Cortex of kidney (tissue), 1 donor: ENCODE measurements at places on chromosomes 11 and 22.

DNA sequence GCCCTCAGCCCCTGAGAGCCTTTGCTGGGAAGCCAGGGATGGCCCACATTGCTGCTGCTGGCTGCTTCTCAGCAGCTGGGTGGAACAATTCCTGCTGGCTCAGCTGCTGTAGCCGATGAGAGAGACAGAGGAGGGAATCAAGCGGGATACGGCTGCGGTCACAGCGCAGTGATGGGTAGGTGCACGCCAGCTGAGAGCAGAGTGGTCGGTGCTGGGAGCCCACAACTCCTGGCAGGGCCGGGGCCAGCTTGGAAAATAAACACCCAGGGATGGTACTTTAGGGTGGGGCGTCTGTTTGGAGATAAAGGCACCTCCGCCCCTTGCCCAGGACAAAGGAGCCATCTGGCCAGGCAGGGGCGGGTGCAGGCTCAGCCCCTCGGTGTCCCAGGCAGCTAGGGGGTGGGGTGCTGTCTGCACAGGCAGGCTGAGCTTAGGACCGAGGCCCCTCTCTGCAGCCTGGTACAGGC lies 480.5 kb downstream of the MIAT start:
- DNase-seq = no peak

DNA sequence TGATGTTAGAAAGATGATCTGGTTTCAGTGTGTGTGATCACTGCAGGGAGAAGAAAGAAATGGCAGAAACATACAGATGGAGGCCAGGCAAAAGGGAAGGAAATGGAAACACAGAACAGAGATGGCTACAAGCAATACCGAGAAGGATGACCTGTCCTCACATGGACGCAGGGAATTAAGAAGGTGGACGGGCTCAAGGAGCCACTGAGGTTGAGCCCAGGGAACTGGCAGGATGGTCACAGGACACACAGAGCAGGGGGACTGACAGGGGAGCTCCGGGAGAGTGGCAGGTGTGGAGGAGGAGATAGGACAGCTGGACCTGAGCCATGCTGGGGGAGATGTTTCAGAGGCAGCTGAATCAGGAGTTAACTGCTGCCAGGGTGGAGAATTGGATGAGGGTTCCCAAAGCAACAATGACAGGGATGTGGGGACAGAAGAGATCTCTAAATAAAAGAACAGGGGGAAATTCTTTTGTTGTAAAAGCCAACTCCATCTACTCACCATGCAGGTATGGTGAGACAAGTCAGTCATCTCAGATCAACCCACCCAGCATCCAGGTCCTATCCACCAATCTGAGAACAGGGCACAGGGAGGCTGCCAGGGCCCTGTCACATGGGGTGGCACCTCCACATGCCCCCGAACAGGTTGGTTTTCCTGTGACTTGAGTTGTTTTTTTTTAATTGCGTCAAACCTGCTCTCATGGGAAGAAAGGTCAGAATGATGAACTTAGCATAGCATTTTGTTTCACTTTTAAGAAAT lies 26.3 kb downstream of the KLHL22 start:
- no peak for DNase-seq

GRCh38 chr11:37406651-37407050 lies 808.6 kb upstream of the RAG2 start:
- no peak for DNase-seq

DNA sequence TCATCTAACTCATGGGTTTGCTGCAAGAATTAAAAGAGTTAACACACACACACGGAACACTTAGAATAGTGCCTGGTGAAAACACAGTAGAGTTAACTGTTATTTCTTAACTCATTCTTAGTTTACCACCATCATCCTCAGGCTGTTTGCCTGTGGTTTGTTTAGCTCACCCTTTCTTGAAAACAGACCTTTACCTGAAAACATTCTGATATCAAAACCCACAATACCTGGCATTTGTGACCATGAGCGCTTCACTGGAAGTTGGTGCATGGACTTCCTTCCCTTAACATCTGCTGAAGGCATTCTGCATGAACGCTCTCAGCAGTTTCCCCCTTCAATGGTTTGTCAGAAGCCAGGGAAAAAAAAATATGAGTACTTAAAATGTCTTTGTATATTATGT lies 256.0 kb downstream of the ETS1 start:
- DNase-seq = no peak
